ENCODE measurements at places on chromosomes 3 and 15. TPM values are rescaled to one million over a fixed set of nuclear protein-coding genes. Genes with fewer than 3 reads are reported as not detected.

Gene CX3CR1
- not detected for total RNA-seq

- DNase-seq = no peak
These were observed 6.4 kb downstream of the BDH1 start for GRCh38 chr3:197549261-197549885.

Gene PGBD4
- 1.3 TPM for total RNA-seq

Gene PLA2G4D
- 1.0 TPM for total RNA-seq

GRCh38 chr15:84570164-84570735 lies 30.6 kb upstream of the ZSCAN2 start:
- DNase-seq = peak; percentile 59

Gene ANKRD63
- not detected for total RNA-seq

DNA sequence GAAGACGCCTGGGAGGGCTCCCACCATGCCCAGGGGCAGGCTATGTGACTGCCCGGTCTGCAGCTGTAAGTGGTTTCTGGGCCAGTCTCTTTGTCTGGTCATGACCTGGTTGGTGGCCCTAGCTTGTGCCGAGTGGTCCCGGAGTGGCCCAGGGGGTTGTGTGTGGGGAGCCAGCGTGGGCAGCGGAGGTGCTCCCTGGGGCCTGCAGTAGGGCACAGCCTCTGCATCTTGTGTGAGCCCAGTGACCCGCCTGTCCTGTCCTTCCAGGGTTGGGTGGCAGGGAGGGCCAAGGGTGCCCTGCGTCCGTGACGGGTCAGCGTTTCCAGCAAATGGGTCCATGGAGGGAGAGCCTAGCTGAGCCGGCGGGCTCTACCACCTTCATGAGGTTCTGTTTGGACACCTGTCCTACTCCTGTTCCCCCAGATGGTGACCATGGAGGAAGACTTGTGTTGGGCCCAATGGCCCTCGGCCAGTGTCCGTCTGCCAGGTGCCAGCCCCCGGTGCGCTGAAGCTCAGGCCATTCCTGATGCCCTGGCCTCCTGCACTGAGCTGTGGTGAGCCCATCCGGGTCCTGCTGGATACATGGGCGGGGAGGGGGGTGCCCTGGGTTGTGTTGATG lies 215.4 kb downstream of the SNRPN start:
- peak; percentile 43 for DNase-seq

DNA sequence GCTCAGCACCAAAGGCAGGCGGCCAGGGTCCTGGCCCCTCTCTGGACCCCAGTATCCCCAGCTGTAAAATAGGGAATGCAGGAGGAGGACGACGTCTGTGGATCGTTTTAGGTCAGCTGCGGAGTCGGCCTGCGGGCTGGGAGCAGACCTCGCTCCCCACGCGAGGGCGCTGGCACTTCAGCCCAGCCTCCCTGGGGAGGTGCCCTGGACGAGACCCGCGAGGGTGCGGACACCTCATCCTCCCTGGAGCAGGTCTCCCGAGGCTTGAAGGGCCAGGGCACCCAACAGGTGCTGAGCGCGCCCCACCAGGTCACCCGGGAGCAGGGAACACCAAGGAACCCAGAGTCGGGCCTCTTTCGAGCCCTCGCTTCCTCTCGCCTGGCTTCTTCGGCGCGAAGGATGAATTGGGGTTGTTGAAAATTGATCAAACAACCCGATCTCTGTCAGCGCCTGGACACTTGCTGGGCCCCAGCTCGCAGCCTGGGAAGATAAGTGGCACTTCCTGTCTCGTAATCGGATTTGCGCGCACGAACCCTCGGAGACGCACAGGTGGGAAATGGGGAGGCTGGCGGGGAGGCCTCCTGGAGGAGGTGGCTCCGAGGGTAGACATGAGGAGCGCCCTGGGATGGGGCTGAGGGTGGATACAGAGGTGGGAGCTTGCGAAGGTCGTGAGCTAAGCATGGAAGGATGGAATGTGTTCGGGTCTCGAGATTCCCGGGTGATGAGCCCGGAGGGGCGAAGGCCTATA lies 588 bp upstream of the VIPR1 start:
- DNase-seq = peak; percentile 52

GRCh38 chr3:112773864-112774263 lies 72.8 kb downstream of the CD200R1L start:
- DNase-seq = no peak

DNA sequence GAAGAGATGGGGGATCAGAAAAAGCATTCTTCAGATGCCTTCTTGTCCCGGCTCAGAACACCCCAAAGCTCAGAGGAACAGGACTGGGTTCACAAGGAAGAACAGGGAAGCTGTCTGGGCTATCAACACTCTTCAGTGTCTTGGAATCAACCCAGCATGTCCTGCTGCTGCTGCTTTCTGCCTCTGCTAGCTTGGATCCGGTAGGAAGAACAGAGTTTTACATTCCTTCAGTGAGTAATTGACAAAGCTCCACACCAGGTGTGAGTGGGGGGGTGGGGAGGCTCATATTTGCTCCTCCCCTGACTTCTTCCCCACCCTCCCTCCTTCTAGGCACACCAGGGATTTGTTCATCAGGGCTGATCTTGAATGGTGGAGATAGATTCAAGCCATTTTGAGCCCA lies 13.1 kb upstream of the ETV5 start:
- no peak for DNase-seq

GRCh38 chr3:174215456-174215855 lies 643.7 kb upstream of the NAALADL2 start:
- DNase-seq = no peak

DNA sequence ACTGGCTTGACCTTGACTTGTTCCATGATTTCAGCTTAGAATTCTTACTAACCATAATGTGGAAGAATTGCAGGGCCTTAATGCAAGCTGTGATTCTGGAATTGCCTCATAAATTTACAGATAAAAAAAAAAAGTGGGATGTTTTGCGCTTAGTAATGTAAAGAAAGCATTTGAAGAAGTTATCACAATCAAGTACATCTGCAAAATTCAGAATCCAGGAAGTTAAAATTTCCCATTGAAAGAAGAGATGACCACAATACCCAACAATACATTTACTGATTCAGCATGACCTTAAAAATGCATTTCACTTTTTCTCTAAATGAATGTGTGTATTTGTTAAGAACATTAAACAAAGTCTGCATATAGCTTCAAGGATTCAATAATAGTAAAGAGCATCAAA lies 65.1 kb upstream of the CCNL1 start:
- DNase-seq = no peak

Gene FAM43A
- 5.6 TPM for total RNA-seq

GRCh38 chr15:67183443-67184169 lies 70.9 kb downstream of the AAGAB start:
- DNase-seq = no peak

GRCh38 chr15:84023636-84024035 lies 211.9 kb upstream of the GOLGA6L4 start:
- DNase-seq = no peak

Gene COX17
- total RNA-seq = 96.6 TPM

- no peak for DNase-seq
These were observed 38.6 kb downstream of the MCTP2 start for GRCh38 chr15:94269954-94270353.

GRCh38 chr3:175670557-175670956 lies 811.4 kb downstream of the NAALADL2 start:
- DNase-seq = no peak

DNA sequence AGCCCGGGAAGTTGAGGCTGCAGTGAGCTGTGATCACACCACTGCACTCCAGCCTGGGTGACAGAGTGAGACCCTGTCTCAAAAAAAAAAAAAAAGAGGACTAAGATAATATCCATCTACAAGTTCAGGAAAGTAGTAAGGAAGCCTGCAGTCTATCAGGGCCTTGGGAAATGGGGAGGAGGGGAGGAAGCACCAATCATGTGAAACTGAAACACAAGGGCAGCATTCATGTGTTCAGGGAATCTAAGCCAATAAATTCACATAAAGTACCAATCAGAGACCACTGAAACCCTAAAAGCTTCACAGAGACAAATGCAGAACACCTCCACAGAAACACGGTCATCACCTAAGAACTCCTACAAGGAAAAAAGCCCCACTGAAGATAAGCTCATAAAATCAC lies 22.9 kb upstream of the HHATL start:
- no peak for DNase-seq

DNA sequence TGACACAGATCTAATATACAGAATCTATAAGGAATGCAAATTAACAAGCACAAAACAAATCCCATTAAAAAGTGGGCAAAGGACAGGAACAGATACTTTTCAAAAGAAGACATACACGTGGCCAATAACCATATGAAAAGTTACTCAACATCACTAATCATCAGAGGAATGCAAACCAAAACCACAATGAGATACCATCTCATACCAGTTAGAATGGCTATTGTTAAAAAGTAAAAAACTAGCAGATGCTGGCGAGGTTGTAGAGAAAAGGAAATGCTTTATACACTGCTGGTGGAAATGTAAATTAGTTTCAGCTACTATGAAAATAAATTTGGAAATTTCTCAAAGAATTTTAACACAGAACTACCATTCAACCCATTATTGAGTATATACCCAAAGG lies 50.7 kb downstream of the ADAMTS17 start:
- DNase-seq = no peak

GRCh38 chr15:22933641-22934061 lies 46.5 kb downstream of the CYFIP1 start:
- DNase-seq = no peak

Gene TBL1XR1
- 218 TPM for total RNA-seq

GRCh38 chr3:8499181-8499611 lies 2.4 kb upstream of the LMCD1 start:
- DNase-seq = no peak

DNA sequence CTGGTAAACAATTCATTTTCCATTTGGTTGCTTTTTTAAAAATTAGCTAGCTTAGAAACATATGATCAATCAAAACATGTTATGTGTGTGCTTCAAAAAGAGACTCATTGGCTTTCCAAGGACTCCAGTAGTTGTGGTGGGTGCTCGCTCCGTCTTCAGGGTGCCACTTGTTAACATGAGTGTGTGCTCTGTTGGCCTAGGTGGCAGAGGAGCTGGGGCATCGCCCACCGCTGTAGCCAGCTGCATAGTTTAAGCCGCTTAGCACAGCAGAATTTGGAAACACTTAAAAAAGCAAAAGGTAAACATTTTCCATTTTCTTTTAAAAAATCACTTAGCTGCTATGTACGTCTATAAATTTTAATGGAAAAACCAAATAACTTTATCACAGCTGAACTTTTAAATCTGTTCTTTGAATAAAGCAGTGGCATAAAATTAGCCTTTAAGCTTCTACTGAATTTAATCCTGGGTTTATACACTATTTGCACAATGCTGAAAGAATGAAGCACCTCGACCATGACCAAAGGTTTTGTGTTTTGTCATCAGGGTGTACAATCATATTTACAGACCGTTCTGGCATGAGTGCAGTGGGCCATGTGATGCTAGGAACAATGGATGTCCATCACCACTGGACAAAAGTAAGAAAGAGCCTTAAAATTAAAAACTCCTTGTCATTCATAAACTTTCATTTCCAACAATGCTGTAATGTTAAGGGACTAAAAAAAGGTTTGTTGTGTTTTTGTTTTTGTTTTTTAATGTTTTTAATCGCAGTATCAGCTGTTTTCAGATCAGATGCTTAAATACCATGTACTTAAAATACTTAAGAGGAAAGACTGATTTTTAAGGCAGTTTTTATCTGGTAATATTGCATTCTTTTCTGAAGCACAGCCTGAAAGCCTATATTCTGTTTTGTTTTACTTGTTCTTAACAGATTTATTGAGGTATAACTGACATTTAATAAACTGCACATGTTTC lies 57.9 kb downstream of the TCAIM start:
- DNase-seq = no peak

Gene TTLL13
- 0.43 TPM for total RNA-seq

DNA sequence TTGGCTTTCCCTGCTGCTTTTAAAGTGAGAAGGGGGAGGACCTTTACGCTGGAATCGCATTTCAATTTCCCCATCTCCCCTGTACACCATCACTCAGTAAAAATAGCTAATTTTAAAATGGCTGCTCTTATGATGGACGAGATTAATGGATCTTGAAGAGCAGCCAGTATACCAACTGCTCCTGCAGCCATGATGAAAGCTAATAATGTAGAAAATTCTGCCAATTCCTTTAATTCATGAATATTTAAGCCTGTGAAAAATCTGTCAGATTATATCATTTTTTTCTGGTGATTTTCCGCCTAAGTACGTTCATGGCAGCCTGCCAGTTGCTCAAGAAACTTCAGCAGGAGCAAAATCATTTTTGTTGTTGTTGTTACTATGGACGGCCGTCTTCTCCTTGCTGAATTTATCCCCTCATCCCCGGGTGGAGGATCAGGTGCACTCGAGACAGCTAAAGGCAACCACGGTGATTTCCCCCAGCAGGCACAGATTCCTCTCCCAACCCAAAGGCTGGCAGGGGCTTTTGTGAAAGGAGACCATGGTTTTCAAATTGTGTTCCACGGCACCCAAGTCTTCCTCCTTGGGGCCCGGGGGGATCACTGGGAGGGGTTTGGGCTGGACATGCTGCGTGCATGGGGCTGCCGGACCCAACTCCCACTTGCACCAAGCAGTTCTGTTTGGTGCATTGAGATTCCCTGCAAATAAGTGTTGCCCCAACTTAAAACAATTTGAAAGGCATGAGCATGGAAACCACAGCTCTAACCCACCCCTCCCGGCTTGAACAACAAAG lies 289.6 kb downstream of the UACA start:
- no peak for DNase-seq

Gene APOD
- 42.6 TPM for total RNA-seq

DNA sequence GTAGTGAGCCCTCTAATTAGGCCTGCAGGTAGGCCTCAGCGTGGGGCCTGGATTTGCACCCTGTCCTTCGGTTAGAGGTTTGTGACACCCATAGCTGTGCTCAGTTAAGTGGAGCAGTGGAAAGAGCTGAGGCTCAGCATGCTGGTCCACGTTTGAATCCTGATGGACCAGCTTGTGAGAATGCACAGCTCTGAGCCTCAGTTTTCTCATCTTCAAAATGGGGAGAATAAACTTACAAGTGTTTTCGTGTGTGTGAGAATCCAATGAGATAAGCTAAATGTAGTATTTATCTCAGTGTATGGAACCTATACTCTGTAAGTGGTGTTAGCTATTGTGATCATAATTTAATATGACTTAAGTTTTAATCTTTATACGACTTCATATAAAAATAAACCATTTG lies 22.5 kb downstream of the EEFSEC start:
- DNase-seq = no peak

- DNase-seq = no peak
These were observed 7.3 kb downstream of the CCDC14 start for GRCh38 chr3:123953735-123954134.

- DNase-seq = no peak
These were observed 768 bp downstream of the PCBP4 start for GRCh38 chr3:51966486-51966885.

DNA sequence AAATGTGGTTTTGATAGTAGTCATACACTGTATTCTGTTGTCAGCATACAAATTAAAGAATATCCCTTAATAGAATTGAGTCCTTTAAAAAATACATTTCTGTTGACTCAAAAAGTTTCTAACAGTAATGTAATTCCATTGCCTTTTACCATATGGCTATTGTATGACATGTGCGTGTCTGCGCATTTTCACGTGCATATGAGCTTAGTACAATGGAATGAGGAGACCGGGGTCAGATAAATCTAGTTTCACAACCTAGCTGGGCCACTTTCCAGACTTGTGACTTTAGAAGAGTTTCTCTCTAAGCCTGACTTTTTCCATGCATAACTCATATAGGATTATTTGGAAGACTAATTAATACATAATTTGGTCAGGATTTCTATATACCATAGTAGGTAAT lies 38.7 kb downstream of the ZBTB38 start:
- peak; percentile 85 for DNase-seq

GRCh38 chr3:152277198-152277597 lies 8.5 kb downstream of the MBNL1 start:
- DNase-seq = no peak

- no peak for DNase-seq
These were observed 98.1 kb downstream of the LRRK1 start for GRCh38 chr15:101017093-101017754.

Gene GPR62
- total RNA-seq = 0.32 TPM
